ENCODE measurements at places on chromosomes 2 and 18.
A peak's percentile ranks its signal among the peaks of the same experiment; 100 is the strongest.

GRCh38 chr2:218986148-218986761, 1.3 kb upstream of the FEV start:
- DNase-seq, result no peak

DNA sequence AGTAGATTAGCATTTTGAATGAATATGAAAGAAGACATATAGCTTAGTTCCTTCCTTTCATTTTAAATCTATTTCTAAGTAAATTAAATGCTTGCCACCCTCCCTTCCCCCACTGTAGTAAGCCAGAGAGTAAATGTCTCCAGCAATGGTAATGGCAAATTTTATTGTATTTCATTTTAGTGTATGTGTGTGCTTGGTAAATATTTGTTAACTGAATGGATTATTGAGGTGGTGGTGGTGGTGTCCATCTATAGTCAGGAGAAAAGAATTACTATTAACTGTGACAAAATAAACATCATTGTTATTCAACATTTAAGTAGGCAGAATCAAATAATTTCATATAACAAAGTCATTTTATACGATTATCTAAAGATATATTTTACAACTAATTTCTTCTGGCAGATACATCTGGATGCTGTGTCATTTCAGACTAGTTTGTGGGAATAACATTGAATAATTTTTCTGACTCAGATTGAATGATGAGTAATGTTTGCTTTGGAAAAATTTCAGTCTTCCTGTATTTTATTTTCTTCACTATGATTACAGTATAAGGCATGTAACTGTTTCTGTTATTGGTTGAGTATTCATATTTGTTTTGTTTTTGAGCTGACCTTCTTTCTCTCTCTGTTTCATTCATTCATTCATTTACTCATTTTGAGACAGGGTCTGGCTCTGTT, 18.3 kb downstream of the ASXL3 start:
- DNase-seq, result no peak

GRCh38 chr2:184532551-184532950, 65.8 kb upstream of the ZNF804A start:
- no peak for DNase-seq

DNA sequence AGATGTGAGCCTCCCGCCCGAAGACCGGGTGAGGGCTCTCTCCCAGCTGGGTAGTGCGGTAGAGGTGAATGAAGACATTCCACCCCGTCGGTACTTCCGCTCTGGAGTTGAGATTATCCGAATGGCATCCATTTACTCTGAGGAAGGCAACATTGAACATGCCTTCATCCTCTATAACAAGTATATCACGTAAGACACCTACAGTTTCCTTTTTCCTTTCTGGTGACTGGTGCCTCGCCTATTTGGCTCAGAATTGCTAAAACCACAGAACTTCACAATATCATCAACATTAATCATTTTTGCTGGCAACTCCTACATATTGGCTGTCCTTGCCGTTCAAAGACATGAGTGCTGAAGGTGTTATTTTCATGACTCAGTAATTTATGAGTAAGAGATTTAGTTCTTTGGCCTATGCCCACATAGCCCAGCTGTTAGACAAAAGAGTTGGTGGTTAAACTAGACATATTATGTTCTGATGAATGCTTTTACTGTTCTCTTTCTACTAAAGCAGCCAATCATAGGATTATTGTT, 2.2 kb downstream of the STAMBP start:
- no peak for DNase-seq

GRCh38 chr2:108988796-108989713, at the start of gene EDAR:
EDAR (minus strand) TSS chr2:108989220; CDS start chr2:108931014, 58,206 bp downstream.
- peak; percentile 52 for DNase-seq

GRCh38 chr2:55877087-55877436, 46.5 kb downstream of the EFEMP1 start:
- no peak for DNase-seq

DNA sequence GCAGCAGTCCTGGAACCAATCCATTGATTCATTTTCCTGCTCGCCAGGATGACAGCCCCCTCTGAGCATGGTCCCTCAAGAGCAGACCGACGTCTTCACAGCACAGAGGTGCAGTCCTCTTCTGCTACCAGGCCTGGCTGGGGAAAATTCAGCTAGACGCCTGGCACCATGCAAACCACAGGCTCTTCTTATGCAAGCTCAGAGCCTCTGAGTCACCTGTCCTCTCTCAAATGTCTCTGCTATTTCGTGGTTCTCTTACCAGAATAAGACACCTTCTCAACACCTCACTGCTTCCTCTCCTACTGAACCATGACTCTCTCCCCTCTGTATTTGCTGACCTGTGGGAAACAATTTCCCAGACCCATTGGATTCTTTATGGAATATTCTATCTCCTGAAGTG, 79.8 kb upstream of the CYRIA start:
- no peak for DNase-seq

DNA sequence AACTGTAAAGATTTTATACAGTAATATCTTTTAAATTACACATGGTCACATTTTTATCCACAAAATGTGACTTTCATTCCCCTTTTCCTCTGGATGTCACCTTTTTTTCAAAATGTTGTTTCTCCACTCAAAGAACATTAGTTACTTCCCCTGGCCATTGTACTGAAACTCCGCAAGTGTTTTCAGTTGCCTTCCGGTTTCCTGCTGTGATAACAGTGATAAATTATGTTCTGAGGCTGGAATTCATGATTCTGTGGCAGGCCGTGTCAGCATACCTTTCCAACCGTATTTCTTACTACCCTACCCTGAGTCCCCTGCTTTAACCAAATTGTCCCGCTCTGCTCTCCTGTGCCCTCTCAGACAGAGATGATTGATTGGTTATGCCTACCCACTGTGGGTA, 53.5 kb downstream of the MGAT5 start:
- no peak for DNase-seq

- no peak for DNase-seq
Measured at GRCh38 chr2:69638630-69639029, 4.9 kb downstream of the AAK1 start.

GRCh38 chr2:37653093-37653492, 18.3 kb downstream of the CDC42EP3 start:
- DNase-seq, result no peak

- no peak for DNase-seq
Measured at GRCh38 chr2:61469424-61470121, 1.3 kb downstream of the USP34 start.

DNA sequence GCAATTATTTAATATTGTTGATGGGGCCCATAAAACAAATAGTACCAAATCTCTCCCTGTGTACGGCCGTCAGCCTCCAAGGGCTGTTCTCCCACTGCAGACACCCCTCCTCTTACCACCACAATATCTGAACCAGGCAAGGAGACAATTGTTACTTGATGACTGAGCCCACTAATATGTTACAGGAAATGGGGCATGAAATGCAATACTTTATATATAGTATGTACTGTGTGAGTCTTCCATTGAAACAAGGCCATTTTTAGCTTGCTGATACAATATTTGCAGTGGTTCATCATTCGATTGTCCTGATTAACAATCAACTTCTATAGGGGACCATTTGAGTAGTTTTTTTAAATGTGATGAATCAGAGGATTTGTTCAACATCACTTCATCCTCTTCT, 307.3 kb downstream of the GBX2 start:
- no peak for DNase-seq

- DNase-seq, result no peak
Measured at GRCh38 chr2:207807516-207807915, 37.8 kb upstream of the FZD5 start.

GRCh38 chr2:28206762-28207161, 185.9 kb upstream of the FOSL2 start:
- no peak for DNase-seq

DNA sequence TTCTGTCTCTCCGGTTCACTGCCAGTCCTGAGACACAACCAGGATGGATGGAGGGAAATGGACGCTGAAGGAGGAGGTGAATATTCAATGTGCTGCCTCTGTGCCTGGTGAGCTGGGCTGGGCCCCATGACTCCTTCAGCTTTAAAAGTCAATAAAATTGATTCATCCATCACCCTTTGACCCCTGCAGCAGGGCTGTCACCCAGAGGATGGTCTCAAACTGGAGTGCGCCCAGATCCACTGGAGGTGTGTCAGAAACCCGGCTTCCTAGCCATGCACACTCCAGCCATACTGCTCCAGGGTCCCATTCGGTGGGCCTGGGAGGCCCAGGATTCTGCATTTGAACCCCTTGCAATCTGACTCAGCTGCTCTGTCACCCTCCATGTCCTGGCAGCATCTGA, 94.1 kb upstream of the BOD1L2 start:
- DNase-seq, result no peak
